Lung (tissue), 17 donors: ENCODE measurements at places on chromosomes 13 and 19. TPM values are rescaled to one million over a fixed set of nuclear protein-coding genes. Genes with fewer than 3 reads are reported as not detected.

The NDFIP2 gene
- 29.2 TPM for total RNA-seq

The SLC17A7 gene
- 0.31 TPM for total RNA-seq

The ZNF548 gene
- total RNA-seq = 35.7 TPM

- DNase-seq = no peak
- H3K27me3 ChIP-seq = no peaks in the 10 kb centered on the region
- no peak overlapping the region for H3K27ac ChIP-seq
Observed at GRCh38 chr13:30928978-30929377, 3.5 kb upstream of the TEX26 start.

DNA sequence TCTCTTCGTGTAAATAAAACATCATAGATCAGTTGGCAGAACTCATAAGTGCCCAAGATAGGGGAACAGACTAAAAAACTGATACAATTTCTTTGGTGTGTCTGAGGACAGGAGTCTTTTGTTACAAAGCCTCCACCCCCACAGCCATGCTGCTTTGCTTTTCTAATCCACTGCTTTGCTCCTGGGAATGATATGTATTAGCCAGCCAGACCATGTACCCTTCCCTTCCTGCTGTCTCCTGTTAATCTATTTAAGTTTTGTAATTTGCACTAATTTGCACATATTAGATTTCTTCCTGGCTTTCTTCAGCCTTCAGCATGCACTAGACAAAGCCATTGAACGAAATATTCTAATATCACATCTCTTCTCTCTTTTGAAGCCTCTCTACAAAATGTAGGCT, 130.5 kb downstream of the MAB21L1 start:
- no peaks in the 10 kb centered on the region for H3K27me3 ChIP-seq
- no peaks in the 10 kb centered on the region for H3K36me3 ChIP-seq
- H3K4me3 ChIP-seq = no peak overlapping the region

- H3K4me1 ChIP-seq = peaks cover 3% of the 10 kb centered on the region
- H3K27ac ChIP-seq = no peak overlapping the region
- H3K27me3 ChIP-seq = no peaks in the 10 kb centered on the region
Observed at GRCh38 chr13:39321574-39321973, 281.4 kb downstream of the LHFPL6 start.

DNA sequence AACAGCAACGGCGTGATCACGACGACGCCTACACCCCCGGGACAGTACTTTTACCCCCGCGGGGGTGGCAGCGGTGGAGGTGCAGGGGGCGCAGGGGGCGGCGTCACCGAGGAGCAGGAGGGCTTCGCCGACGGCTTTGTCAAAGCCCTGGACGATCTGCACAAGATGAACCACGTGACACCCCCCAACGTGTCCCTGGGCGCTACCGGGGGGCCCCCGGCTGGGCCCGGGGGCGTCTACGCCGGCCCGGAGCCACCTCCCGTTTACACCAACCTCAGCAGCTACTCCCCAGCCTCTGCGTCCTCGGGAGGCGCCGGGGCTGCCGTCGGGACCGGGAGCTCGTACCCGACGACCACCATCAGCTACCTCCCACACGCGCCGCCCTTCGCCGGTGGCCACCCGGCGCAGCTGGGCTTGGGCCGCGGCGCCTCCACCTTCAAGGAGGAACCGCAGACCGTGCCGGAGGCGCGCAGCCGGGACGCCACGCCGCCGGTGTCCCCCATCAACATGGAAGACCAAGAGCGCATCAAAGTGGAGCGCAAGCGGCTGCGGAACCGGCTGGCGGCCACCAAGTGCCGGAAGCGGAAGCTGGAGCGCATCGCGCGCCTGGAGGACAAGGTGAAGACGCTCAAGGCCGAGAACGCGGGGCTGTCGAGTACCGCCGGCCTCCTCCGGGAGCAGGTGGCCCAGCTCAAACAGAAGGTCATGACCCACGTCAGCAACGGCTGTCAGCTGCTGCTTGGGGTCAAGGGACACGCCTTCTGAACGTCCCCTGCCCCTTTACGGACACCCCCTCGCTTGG, 966 bp downstream of the JUNB start:
- no peaks in the 10 kb centered on the region for H3K27me3 ChIP-seq
- peaks cover 6% of the 10 kb centered on the region for H3K4me1 ChIP-seq
- H3K27ac ChIP-seq = peak overlapping the region; percentile 98
- DNase-seq = peak; percentile 77
- peak overlapping the region; percentile 95 for H3K4me3 ChIP-seq

DNA sequence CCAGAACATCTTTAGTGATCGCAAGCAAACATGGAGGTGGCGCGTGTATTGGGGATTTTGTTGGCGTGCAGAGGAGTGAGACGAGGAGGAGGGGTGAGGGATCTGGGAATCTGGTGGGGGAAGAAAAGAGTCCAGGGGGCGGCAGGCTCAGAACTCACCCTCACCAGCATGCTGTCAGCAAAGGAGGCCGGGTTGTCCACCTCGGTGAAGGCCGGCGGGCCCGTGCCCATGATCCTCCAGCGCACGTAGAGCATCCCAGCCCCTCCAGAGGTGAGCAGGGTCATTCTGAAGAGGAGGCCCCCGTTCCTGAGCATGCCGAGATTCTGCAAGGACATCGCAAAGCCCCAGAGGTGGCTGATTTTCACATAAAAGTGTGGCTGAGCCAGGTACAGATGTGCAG, 37.2 kb downstream of the TMTC4 start:
- H3K27ac ChIP-seq = no peak overlapping the region
- no peaks in the 10 kb centered on the region for H3K27me3 ChIP-seq
- peaks cover 25% of the 10 kb centered on the region for H3K36me3 ChIP-seq
- no peak for DNase-seq
- no peaks in the 10 kb centered on the region for H3K4me1 ChIP-seq
- H3K4me3 ChIP-seq = no peak overlapping the region

DNA sequence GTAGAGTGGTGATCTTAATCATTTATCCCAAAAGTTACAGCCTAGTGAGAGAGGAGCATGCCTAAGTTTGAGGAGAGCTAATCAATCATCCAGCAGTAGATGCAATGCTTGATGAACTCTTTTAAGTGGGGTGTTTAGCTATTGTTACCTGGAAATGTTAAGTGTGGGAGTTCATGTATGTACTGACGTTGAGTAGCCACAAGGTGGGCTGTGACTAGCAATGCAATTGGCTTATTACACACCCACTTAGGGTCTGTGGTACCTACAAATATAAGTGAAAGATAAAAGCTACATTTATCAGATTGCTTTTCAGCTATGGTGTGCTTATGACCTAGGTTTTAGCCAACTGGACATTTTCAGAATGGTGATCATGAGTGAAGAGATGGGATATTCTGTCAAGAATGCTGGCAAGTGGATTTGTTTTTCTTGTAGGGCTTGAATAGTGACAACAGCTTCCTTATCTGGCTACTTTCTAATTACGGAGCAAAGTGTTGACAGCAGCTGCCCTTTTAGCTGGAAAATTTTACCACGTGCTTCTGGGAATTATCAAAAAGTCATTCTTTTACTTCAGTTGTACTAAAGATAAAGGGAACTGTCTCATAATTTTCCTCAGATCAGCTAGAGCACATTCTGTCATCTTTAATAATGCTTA, 170.6 kb downstream of the POSTN start:
- H3K4me1 ChIP-seq = no peaks in the 10 kb centered on the region
- no peaks in the 10 kb centered on the region for H3K36me3 ChIP-seq
- H3K27me3 ChIP-seq = no peaks in the 10 kb centered on the region
- H3K4me3 ChIP-seq = no peak overlapping the region
